ENCODE measurements at places on chromosomes 5 and 9. TPM values are rescaled to one million over a fixed set of nuclear protein-coding genes. Genes with fewer than 3 reads are reported as not detected.

Gene SETX
- 15.6 TPM for polyA plus RNA-seq

Gene ESM1
- not detected for polyA plus RNA-seq

Gene PCDHB11
- 0.07 TPM for polyA plus RNA-seq

Gene RETREG1
- polyA plus RNA-seq = 1.7 TPM

Gene C8G
- polyA plus RNA-seq = 1.3 TPM

Gene PRKACG
- not detected for polyA plus RNA-seq

Gene UBE2B
- 61.5 TPM for polyA plus RNA-seq

Gene CDO1
- polyA plus RNA-seq = not detected

Gene LCN10
- polyA plus RNA-seq = not detected

Gene ADAMTSL2
- not detected for polyA plus RNA-seq

Gene SLC36A3
- polyA plus RNA-seq = not detected

Gene LCN12
- polyA plus RNA-seq = 2.8 TPM

Gene PRR16
- polyA plus RNA-seq = 0.05 TPM

Gene FOXD1
- 8.2 TPM for polyA plus RNA-seq

Gene POLE3
- polyA plus RNA-seq = 92.2 TPM

Gene MSMP
- polyA plus RNA-seq = not detected

Gene STK32A
- polyA plus RNA-seq = 0.50 TPM

Gene FOCAD
- 21.7 TPM for polyA plus RNA-seq

Gene SPATA31A3
- polyA plus RNA-seq = not detected

Gene TBC1D9B
- 68.1 TPM for polyA plus RNA-seq

Measured in A549 (cell line).